Lung (tissue), 17 donors: ENCODE measurements at places on chromosomes 16 and 17.

DNA sequence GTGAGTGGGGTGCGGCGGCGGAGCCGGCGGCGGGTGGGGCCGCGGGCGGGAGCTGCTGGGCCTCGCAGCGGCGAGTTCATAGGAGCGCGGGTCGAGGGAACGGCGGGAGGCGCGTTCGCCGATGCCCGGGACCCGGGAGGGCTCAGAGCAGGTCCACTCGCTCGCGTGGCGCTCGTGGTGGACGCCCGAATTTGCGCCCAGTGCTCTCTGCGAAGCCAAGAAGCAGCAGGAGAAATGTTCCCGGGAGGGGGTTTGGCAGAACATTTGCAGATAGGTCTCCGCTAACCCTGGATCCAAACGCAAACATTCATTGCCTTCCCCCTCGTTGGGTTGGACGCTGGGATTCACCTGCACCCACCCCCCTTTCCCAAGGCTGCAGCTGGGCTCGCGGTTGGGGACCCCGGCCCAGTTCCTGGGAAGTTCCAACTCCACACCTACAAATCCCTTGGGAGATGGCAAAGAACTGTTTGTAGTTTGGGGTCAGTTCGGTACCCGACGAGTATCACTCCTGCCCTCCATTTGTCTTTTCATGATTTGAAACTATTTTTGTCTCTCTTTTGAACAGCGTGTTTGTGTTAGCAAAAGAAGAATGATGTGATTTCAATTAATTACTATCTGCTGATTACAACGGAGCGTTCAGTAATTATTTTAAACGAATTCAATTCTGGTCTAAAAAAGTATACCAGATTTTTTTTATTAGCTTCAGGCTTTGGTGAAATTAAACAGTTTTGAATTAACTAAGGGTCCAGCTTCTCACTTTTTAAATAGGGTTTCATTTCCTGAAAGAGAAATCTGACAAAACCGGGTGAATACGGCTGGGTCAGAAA, 2.3 kb downstream of the NTN1 start:
- peaks cover 70% of the 10 kb centered on the region for H3K27me3 ChIP-seq
- H3K4me1 ChIP-seq, result peaks cover 4% of the 10 kb centered on the region
- no peak overlapping the region for H3K4me3 ChIP-seq
- no peak for DNase-seq
- no peaks in the 10 kb centered on the region for H3K36me3 ChIP-seq

DNA sequence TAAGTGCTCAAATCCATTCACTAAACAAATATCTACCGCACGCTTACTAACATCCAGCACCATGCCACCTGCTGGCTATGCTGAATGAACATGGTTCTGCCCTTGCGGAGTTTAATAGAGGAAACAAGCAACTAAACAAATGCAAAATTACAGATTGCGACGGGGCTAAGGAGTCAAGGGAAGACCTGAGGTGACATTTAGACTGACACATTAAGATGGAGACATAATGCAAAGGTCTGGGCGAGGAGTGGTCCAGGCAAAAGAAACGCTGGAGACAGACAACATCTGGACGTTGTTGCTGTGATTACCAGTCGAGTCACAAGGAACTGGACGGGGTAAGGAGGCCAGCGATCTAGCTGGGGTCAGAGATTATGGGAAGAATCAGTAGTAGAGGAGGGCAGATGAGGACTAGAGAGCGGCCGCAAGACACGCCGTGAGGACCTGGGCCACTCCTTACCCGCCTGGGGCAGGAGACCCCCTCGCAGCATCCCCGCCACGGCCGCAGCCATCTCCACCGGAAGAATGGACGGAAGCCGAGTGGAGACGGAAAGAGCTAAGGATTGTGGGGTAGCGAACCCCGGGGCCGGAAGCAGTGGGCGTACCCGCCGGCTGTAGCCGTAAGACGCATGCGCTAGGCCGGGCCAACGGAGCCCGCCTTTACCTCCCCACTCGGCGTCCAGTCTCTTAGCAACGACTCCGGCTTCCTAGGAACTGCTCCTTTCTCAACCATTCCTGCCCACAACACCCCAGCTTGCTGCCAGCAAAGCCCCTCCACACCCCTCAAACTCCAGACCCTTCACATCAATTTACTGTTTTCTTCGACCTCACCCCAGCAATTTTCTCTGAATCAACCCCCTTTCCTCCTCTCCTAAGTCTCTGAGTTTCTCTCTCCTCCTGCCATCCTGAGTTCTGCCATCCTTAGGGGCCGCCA, at the start of the genes LRRC46 and MRPL10:
LRRC46 (plus strand) TSS at position 668 of the 931 bp plus-strand sequence. CDS start 320 bp downstream, outside the sequence.
MRPL10 (minus strand) TSS at position 539 of the 931 bp plus-strand sequence; CDS start at position 509, 30 bp downstream.
- H3K27me3 ChIP-seq, result no peaks in the 10 kb centered on the region
- H3K4me3 ChIP-seq, result peak within 1 kb of the TSS; percentile 94
- peak within 1 kb of the TSS; percentile 65 for H3K27ac ChIP-seq
- no peaks in the 10 kb centered on the region for H3K4me1 ChIP-seq
- peaks cover 19% of the 10 kb centered on the region for H3K36me3 ChIP-seq
- peak; percentile 96 for DNase-seq

DNA sequence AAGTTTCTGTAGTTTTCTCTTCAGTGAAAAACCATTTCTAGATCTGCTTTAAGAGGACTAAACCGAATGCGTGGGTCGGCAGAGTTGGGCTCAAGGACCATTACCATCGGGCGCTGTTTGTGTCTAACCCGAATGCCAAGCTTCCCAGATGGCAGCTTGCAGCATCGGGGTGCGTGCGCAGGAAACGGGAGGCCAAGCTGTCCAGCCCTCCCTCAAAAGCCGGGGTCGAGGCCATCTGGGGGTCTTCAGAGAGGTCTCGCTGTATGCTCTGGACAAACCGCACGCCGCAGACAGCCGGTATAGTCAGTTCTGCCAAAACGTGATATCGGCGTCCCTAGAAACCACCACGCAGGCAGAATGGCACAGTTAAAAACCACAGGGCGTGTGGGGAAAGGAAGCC, 178.8 kb downstream of the BANP start:
- no peaks in the 10 kb centered on the region for H3K27me3 ChIP-seq
- no peak overlapping the region for H3K27ac ChIP-seq
- no peaks in the 10 kb centered on the region for H3K36me3 ChIP-seq
- no peak for DNase-seq

GRCh38 chr17:61235001-61235826, 164.4 kb upstream of the TBX2 start:
- DNase-seq, result no peak
- no peak overlapping the region for H3K4me3 ChIP-seq
- no peak overlapping the region for H3K27ac ChIP-seq
- no peaks in the 10 kb centered on the region for H3K36me3 ChIP-seq
- peaks cover 5% of the 10 kb centered on the region for H3K4me1 ChIP-seq
- H3K27me3 ChIP-seq, result no peaks in the 10 kb centered on the region

DNA sequence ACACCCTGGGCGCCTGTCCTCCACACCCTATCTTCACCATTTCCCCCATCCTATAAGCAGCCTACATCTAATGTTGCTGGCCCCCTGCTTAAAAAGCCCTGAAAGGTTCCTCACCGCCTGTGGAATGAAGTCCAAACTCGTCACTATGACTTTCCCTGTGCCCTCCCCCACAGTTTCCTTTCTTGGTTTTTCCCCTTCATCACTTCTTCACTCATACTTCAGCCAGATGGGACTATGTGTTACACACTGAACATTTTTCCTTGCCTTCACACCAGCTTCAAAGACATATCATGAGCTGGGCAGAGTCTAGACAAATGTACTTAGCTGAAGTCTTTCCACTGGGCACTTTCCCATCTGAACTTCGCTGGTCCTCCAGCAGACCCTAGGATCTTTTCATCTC, 1.5 kb upstream of the MARCHF10 start:
- H3K27ac ChIP-seq, result no peak overlapping the region
- H3K4me3 ChIP-seq, result no peak overlapping the region
- H3K27me3 ChIP-seq, result no peaks in the 10 kb centered on the region
- H3K36me3 ChIP-seq, result no peaks in the 10 kb centered on the region
- H3K4me1 ChIP-seq, result peaks cover 9% of the 10 kb centered on the region

GRCh38 chr17:14302091-14302430, 1.2 kb downstream of the HS3ST3B1 start:
- DNase-seq, result no peak
- peaks cover 9% of the 10 kb centered on the region for H3K4me1 ChIP-seq
- H3K27ac ChIP-seq, result peak overlapping the region; percentile 79
- no peaks in the 10 kb centered on the region for H3K36me3 ChIP-seq
- peak overlapping the region; percentile 27 for H3K4me3 ChIP-seq

DNA sequence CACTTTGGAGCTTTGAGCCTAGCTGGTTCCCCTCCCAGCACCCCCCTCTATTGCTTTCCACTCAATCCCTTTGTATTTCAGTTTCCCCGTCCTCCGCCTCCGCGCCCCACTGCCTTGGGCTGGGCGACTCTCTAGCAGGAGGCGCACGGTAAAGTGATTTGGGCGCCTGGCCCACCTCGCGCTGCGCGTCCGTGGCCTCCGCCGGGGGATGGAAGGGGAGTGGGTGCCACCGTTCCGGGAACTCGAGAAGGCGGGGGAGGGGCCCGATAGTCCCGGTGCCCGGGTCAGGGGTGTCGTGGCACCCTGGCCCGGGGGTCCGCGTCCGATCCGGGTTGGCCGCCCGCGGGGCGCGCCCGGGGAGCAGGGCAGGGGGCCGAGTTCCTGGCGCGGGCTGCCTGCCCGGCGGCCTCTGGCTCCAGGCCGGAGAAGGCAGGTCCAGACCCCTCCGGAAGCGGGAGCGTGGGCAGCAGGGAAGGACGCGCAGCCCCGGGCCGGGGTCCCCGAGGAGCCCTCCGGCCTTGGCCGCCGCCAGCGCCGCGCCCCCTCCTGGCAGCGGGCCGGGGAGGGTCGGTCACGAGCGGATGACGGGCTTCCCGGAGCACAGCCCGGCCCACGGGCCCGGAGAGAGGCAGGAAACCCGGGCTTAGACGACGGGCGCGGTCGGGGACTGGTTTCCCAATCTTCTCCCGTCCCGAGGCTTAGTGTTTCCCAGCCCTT, 15.8 kb downstream of the MEOX1 start:
- peak overlapping the region; percentile 79 for H3K27ac ChIP-seq
- peak overlapping the region; percentile 24 for H3K4me3 ChIP-seq
- H3K27me3 ChIP-seq, result no peaks in the 10 kb centered on the region
- peak; percentile 75 for DNase-seq
- no peaks in the 10 kb centered on the region for H3K4me1 ChIP-seq

DNA sequence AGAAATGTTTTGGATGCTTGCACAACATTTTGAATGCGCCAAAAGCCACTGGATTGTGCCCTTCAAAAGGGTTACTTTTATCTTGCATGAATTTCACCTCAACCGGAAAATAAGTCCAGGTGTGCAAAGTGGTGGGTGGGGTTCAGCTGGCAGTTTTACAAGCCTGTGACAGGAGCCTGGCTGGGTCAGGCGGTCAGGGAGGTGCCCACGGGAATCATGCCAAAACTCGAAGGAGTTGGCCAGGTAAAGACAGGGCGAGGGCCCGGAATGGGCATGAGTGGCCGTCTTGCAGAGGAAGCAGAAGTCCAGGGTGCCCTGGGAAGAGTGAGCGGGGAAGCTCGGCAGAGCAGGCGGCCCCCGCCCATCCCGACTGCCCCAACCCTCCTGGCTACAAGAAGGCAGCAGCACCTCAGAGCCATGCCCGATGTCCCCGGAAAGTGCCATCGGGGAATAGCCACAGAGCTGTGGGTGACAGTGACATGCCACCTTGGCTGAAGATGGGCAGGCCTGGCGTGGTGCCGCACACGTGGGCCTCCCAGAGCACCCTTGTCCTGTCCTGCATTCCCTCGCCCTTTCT, 19.1 kb upstream of the CACNG1 start:
- H3K4me3 ChIP-seq, result no peak overlapping the region
- no peak overlapping the region for H3K27ac ChIP-seq
- no peak for DNase-seq
- no peaks in the 10 kb centered on the region for H3K4me1 ChIP-seq

DNA sequence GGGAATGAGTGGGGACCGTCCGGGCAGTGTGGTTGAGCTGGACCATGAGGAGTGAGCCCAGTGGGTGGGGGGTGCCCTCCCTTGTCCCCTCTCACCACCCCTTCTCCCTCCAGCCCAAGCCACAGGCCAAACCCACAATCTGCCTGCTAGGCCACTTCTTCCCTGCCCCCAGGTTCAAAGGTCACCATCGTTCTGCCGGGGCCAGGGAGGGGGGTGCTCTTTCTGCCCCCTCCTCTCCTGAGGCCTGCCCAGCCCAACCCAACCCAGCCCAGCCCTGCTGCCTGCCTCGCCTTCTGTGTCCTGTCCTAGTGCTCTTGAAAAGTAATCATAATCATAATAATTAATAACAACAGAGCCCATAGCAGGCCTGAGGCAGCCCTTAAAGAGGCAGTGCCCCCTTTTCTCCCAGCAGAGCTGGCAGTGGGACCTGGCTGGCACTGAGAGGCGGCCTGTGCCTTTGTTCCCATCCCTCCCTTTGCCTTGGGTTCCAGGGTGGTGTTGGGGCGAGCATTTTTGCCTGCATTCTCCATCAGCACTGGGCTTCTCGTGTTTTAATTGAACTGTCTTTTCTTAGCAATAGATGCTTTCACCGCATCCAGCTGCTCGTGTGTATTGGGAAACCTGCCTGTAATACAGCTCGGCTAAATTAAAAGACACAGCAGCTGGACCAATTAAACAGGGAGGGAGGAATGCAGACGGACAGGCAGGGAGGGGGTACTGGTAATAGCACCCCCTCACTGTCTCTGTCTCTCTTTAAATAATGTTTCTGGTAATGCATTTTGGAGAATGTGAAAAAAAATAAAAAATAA, 46.8 kb downstream of the SREBF1 start:
- H3K27ac ChIP-seq, result no peak overlapping the region
- peak; percentile 37 for DNase-seq
- no peaks in the 10 kb centered on the region for H3K27me3 ChIP-seq
- H3K36me3 ChIP-seq, result no peaks in the 10 kb centered on the region

DNA sequence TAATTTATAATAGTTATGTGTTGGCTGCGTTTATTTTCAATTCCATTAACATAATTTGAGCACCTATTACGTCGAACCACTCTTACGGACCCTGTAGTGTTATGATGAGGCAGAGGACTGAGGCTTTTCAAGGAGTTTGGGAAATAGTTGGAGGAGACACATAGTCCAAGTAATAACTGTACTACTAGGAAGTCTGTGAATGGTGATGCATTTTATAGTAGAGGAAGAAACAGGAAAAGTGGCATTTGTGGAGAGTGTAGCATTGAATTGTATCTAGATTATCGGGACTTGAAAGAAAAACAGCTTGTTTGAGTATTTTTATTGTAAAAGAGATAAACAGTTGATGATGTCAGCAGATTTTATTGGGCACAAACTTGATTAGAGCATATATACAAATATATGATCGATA, 1.7 kb downstream of the NFATC3 start:
- H3K27ac ChIP-seq, result no peak overlapping the region
- H3K4me1 ChIP-seq, result peaks cover 17% of the 10 kb centered on the region
- no peaks in the 10 kb centered on the region for H3K27me3 ChIP-seq
- peak; percentile 42 for DNase-seq
- no peak overlapping the region for H3K4me3 ChIP-seq

- H3K27ac ChIP-seq, result peak overlapping the region; percentile 69
- DNase-seq, result no peak
- no peak overlapping the region for H3K4me3 ChIP-seq
- no peaks in the 10 kb centered on the region for H3K27me3 ChIP-seq
- H3K36me3 ChIP-seq, result no peaks in the 10 kb centered on the region
Measured at GRCh38 chr17:78383725-78384471, 5.4 kb downstream of the PGS1 start.

GRCh38 chr16:69476920-69477443, 52.6 kb downstream of the CYB5B start:
- H3K36me3 ChIP-seq, result no peaks in the 10 kb centered on the region
- H3K27me3 ChIP-seq, result no peaks in the 10 kb centered on the region
- no peak overlapping the region for H3K4me3 ChIP-seq
- H3K27ac ChIP-seq, result no peak overlapping the region
- peaks cover 10% of the 10 kb centered on the region for H3K4me1 ChIP-seq
